ENCODE measurements at places on chromosomes 7 and 10.

DNA sequence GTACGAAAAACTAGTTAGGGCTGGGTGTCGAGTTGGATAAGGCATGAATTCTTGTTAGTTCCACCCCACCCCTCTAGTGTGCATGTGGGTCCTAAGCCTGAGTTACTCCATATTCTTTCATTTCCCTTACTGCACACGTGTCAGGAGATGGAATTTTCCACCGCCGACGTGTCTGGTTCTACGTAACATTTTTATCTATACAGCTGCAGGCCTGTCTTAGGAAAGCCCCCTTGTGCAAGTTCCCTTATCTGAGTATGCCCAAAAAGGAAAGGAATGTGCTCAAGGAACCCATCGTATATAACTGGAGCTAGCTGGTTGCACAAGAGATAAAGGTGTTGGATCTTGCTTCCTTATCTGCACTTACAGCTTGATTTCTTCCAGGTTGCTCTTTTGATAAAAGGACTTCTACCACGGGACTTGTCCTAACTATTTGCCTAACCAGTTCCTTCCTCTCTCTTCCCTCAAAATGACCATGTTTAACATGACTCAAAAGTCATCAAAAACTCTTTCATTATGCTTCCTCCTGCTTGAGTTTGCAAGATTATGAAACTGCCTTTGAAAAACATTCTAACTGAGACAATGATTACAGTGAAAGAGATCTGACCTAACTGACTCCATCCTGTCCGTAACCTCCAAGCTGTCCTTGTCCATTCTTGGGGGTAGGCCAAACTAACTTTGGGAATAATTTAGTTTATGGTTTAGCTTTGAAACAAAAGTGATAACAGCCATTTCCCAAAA is 181.4 kb downstream of the AKR1D1 start:
- DNase-seq, result no peak
- H3K27me3 ChIP-seq, result no peaks in the 10 kb centered on the region

DNA sequence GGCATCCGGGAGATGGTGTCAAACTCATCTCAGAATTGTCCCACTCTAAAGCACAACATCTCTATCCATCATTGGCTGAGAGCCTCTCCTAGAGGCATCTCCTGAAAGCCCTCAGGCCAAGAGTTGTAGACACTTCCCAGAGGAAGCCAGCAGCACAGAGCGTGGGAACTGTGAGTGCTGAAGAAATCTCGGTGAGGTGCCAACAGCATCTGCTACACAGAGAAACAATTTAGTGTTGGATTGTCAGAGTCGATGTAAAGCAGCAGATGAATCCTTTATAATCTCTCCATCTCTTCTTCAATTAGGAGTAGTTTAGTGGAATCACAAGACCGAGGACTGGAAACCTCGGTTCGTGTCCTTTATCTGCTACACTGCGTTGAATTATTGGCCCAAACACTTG is 172.2 kb downstream of the C7orf25 start:
- H3K27ac ChIP-seq, result no peak overlapping the region
- no peaks in the 10 kb centered on the region for H3K36me3 ChIP-seq
- H3K4me1 ChIP-seq, result no peaks in the 10 kb centered on the region
- H3K27me3 ChIP-seq, result no peaks in the 10 kb centered on the region

DNA sequence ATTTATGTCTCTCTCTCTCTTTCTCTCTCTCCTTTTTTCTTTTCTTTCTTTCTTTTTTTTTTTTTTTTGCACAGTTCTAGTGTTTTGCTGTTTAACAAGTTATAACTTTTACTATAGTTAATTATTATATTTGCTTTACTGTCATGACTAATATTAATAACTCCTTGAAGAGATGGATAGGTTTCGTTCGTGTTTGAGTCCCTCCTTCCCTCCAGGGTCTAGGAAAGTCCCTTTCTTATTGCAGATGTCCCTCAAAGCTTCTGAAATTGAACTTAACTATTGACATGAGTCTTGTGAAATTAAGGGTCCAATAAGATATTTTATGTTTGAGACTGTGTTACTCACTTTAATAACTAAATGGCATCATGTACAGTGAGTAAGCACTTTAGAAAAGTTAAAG is 131.4 kb downstream of the PLXDC2 start:
- H3K27ac ChIP-seq, result no peak overlapping the region
- H3K27me3 ChIP-seq, result no peaks in the 10 kb centered on the region
- H3K36me3 ChIP-seq, result no peaks in the 10 kb centered on the region
- DNase-seq, result no peak
- no peak overlapping the region for H3K4me3 ChIP-seq

DNA sequence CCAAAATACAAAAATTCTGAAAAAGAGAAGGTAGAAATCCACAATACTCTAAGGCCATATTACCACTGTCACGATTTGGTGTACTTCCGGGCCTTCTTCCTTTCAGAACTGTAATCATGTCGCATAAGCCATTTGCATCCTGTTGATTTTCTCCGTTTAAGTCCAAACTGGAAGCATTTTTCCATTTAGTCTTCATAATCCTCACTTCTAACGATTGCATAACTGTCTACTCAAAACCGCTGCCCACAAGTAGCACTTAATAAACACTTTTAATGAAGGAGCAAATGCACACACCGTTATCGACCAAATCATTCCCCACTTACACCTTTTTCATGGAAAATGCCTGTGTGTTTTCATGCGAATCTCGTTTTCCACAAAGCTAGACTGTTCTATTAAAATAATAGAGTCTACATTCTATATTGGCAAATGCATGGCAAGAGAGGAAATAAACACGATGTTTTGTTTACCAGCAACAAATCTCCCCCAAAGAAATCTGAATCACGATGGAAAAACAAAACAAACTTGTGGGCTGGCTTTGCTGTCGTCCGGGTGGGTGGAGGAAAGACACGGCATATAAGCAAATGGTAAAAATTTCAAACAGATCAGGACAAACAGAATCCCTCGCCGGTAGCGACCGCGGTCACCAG is 1.0 kb downstream of the ATE1 start:
- H3K4me3 ChIP-seq, result peak overlapping the region; percentile 90
- no peaks in the 10 kb centered on the region for H3K36me3 ChIP-seq
- no peaks in the 10 kb centered on the region for H3K27me3 ChIP-seq

DNA sequence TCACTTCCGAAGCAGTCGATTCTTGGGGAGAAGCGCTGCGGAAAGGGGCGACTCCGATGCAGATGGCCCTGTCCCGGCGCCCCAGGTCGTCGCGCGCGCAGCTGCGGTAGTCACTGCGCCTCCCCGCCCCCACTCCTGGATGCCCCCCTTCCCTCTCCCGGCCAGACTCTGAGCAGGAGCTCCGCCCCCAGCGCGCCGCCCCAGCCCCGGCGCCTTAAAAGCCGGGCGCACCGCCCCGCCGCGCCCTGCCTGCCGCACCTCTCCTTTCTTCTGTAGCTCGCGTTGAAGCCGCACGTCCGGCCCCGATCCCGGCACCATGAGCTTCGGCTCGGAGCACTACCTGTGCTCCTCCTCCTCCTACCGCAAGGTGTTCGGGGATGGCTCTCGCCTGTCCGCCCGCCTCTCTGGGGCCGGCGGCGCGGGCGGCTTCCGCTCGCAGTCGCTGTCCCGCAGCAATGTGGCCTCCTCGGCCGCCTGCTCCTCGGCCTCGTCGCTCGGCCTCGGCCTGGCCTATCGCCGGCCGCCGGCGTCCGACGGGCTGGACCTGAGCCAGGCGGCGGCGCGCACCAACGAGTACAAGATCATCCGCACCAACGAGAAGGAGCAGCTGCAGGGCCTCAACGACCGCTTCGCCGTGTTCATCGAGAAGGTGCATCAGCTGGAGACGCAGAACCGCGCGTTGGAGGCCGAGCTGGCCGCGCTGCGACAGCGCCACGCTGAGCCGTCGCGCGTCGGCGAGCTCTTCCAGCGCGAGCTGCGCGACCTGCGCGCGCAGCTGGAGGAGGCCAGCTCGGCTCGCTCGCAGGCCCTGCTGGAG is at the start of gene INA:
INA (plus strand) TSS at position 243 of the 817 bp plus-strand sequence; CDS start at position 317, 74 bp downstream.
- peaks cover 19% of the 10 kb centered on the region for H3K27me3 ChIP-seq
- no peak within 1 kb of the TSS for H3K27ac ChIP-seq
- H3K4me3 ChIP-seq, result no peak within 1 kb of the TSS
- H3K36me3 ChIP-seq, result no peaks in the 10 kb centered on the region

GRCh38 chr7:46233585-46234329 is 312.7 kb upstream of the IGFBP3 start:
- no peak overlapping the region for H3K27ac ChIP-seq
- H3K27me3 ChIP-seq, result no peaks in the 10 kb centered on the region
- no peaks in the 10 kb centered on the region for H3K4me1 ChIP-seq
- DNase-seq, result no peak

GRCh38 chr10:110401401-110402076 is 96.2 kb upstream of the DUSP5 start:
- no peaks in the 10 kb centered on the region for H3K36me3 ChIP-seq
- H3K27me3 ChIP-seq, result no peaks in the 10 kb centered on the region
- H3K4me3 ChIP-seq, result no peak overlapping the region
- no peaks in the 10 kb centered on the region for H3K4me1 ChIP-seq

DNA sequence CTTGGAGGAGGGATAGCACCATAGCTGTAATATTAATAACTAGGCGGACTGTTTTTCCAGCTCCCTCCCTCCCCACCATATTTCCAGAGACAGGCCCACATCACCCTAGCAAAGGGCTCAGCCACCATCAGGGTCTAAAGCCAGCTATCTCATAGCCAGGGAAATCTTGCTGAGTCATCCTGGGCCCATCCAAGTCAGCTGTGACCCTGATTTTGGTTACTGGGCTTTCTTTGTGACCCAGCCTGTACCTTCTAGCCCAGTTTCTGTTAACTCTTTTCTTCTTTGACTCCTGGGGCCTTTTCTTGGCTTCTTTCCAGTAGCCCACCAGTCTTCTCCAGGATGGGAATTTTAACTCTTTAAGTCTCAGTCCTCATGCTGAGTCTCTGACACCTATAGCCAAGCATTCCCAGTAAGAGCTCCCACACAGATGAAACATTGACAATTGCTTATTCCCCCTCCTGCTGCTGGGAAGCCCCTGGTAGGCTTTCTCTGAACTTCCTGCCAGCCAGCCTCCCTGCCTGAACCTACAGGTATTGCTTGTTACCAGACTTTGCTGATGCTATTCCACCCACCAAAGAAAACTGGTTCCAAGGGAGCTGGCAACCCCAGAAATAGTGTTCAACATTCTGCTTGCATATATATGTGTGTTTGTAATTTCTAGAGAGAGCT is 34.8 kb upstream of the ADO start:
- H3K27me3 ChIP-seq, result no peaks in the 10 kb centered on the region
- peaks cover 4% of the 10 kb centered on the region for H3K4me1 ChIP-seq
- H3K27ac ChIP-seq, result no peak overlapping the region
- no peak overlapping the region for H3K4me3 ChIP-seq
- no peaks in the 10 kb centered on the region for H3K36me3 ChIP-seq
